ENCODE measurements at places on chromosomes 1 and 21.

GRCh38 chr1:160400223-160400645 lies at the start of gene VANGL2:
TSS of gene VANGL2 (plus strand) at chr1:160400564. CDS start at chr1:160415838, 15,274 bp downstream.
- peak; percentile 46 for DNase-seq

- no peak for DNase-seq
Observed at GRCh38 chr1:220224611-220225124, 47.6 kb downstream of the RAB3GAP2 start.

- DNase-seq = no peak
Observed at GRCh38 chr1:226309398-226310244, 657 bp upstream of the LIN9 start.

- DNase-seq = no peak
Observed at GRCh38 chr21:41932191-41932575, 21.6 kb downstream of the C2CD2 start.

DNA sequence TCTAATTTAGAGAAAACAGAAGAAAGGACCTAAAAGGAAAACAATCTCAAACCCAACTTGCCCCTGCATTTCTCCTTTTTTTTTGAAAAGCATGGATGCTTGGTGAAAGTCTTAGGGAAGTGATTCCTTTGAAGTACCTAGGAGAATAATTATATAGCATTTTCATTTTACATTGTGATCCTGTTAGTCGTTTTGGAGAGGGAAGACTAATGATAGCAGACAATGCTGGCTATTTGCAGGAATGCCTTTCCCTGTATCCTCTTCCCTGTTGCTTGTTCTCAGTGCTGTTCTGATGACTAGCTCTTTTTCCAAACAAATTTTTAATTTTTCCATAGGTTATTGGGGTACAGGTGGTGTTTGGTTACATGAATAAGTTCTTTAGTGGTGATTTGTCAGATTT lies 53.9 kb downstream of the LAMC1 start:
- DNase-seq = no peak

GRCh38 chr1:194060481-194060880 lies 874.1 kb upstream of the B3GALT2 start:
- DNase-seq = no peak

DNA sequence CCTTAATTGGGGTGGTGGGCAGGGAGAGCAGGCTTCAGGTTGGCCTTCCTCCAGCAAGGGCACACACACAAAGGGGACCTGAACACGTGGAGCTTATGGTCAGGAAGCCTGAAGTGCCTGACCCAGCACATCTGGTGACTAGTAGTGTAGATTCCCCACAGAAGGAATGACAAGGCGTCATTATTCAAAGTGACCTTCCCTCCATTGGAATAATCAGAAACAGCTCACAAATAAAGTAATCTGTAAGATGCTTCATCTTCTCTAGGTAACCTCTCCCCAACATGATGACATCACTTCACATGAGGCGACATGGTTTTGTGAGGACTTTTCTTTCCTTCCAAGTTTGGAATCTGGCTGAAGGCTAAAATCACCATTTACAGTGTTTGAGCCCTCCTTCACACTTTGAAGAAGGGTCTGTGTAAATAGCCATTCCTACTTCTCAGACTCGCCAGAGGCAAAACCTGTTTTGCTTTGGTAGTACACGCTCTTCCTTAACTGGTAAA lies 32.8 kb upstream of the ERG start:
- no peak for DNase-seq

DNA sequence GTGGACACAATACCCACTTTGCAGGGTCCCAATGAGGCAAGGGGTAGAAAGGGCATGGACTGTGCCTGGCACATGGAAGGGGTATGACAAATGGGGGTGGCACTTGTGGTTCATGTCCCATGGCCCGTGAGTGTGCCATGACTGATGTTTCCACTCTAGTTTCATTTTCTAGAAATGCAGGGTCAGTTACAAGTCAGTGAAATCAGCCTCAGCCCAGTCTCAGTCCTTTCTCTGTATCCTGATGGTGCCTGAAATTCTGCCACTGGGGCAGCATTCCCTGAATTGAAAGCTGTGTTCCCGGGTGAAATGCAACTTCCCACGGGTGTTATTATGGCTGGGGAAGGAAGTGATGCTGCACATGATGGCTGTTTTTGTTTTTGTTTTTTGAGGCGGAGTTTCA lies 110.8 kb upstream of the ZBTB40 start:
- DNase-seq = no peak

DNA sequence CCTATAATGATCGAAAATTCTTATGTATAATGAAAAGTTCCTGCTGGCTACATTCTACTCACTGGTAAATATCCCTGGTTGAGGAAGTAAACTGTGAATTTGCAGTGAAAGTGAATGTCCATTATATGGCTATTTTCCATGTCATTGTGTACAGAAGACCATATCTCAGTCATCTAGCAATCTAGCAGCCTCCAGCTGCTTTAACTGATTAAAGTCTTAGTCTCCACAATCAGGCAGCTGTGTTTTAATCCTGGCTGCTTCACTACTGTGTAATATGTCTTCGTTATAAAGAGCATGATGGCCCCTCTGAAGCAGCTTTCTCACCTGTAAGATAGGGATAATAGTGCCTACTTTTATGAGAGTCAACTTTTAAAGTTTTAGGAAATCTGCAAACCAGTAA lies 11.4 kb downstream of the CLCA2 start:
- DNase-seq = no peak

- no peak for DNase-seq
Observed at GRCh38 chr1:39317910-39318633, 113.6 kb downstream of the MACF1 start.

- DNase-seq = no peak
Observed at GRCh38 chr21:16424331-16424751, 694.6 kb downstream of the USP25 start.

- no peak for DNase-seq
Observed at GRCh38 chr1:24027838-24028468, 47.8 kb upstream of the SRSF10 start.

- DNase-seq = no peak
Observed at GRCh38 chr1:169550294-169550693, 36.0 kb downstream of the F5 start.

GRCh38 chr1:211764701-211765100 lies 65.9 kb downstream of the LPGAT1 start:
- DNase-seq = no peak

DNA sequence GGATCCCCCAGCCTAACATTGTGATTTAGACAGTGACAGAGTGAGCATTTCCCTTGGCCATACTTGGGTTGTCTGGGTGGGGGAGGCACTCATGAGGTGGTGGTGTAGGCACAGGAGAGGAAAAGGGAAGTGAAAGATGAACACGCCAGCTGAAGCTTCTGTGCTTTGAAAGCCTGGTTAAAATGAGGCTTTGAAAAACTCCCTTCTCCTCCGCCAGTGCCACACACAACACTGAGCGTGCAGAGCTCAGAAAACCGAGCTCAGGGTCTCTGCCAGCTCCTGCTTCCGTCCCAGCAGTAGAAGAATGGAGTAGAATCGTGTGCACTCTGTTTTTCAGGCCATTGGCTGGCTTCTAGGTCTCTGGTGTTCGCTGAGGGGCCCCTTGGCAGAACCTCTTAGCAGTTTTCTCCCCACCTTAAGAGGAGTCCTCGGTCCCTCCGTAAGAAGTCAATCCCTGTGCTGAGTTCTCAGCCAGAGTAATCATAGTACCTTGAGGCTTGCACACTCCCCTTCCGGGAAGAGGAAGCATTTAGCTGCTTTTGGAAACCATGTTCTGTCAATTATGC lies 12.9 kb downstream of the PLEKHM2 start:
- no peak for DNase-seq

All from activated T-cell treated with anti-CD3 and anti-CD28 coated beads for 48 hours (primary cell).